Esophagus squamous epithelium (tissue), 5 donors: ENCODE measurements at places on chromosomes 3 and 15.

DNA sequence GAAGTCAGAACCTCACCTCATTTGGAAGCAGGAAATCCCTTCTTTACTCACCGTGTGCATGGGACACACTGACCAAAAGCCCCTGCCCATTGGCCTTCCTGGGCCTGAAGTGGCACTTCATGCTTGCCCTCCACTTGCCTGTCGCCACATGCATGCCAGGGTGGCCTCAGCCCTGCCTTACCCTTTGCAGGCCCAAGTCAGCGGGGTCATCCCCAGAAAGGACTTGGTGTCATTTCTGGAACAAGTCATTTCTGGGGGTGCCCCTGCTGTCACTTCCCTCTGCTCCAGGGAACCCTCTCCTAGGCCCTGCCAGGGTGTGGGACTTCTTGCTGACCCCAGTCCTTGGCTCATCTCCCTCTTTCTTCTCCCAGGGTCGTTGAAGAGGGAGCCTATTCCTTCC lies 59.9 kb upstream of the CGNL1 start:
- DNase-seq = no peak

- DNase-seq = no peak
These were observed 101.7 kb upstream of the COL6A5 start for GRCh38 chr3:130243808-130244207.

DNA sequence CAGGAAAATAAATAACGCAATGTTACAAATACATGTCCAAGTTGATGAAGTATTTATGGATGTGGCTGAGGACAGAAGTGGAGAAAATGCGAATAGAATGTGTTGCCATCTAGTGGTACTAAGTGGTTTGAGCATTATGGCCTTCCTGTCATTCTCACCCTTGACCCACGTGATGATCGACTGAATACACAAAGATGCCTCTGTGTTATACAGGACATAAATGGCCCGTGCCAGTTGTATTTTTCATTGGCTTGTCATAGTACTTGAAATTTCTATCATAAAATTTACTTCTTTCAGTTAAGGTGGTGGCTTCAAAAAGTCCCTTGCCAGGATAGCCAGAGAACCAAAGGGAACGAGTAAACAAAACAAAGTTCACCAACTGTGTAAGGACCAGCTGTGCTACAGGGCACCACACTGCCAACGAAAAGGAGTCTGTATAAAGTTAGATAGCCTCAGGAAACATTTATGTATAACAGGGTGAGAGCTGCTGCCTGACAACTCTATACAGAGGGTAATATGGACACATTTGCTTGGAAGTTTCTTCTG lies 103.7 kb downstream of the MYH15 start:
- DNase-seq = no peak

GRCh38 chr3:153892126-153892525 lies 229.1 kb upstream of the ARHGEF26 start:
- DNase-seq = no peak

- DNase-seq = no peak
These were observed 298.6 kb downstream of the ADAMTS17 start for GRCh38 chr15:100043068-100043641.

GRCh38 chr15:52391069-52391468 lies 95.5 kb upstream of the MYO5C start:
- no peak for DNase-seq

DNA sequence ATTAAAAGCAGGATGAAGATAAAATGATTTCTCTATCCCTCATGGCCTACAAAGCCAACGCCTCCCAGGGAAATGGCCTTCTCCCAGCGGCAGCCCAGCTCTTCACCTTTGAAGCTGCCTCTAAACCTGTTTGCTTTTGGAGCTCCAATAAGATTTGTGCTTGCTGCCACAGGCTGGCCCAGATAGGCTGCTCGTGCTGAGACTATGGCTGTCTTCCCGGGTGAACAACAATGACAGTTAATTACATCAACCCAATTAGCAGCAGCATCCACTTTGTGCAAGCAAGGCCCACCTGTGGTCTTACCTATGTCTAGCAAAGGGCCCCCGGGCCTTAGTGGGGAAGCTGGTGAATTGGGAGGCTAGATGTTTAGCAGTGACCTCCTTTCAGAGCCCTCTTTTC lies 179.6 kb downstream of the P3H2 start:
- no peak for DNase-seq

- DNase-seq = no peak
These were observed at the start of gene DPPA4 for GRCh38 chr3:109337393-109337792. Gene DPPA4 (minus strand): TSS chr3:109337546. CDS start chr3:109337517, 29 bp downstream.

DNA sequence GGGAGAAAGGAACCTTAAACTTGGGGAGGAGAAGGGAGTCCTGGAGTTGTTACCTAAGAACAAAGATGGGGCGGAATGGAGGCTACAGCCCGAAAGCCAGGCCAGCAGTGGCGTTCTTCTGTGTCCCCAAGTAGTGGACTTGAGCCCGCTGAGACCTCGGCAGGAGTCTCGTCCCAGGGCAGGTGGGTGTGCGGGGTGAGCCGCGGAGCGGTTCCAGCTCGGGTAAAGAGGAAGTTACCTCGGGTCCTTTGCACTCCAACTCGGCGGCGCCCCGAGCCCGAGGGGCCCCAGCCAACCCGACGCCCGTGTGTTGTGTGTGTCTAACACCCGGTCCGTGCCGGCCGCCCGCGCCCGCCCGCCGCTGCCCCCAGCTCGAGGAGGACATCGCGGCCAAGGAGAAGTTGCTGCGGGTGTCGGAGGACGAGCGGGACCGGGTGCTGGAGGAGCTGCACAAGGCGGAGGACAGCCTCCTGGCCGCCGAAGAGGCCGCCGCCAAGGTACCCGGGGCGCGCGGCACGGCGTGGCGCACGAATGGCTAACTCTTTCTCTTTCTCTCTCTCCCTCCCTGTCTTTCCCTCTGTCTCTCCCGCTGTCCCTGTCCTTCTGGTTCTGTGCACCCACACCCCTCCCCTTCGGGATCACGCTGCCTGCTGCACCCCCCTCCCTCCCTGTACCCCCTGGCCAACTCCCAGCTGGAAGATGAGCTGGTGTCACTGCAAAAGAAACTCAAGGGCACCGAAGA lies 959 bp downstream of the TPM1 start:
- no peak for DNase-seq

- DNase-seq = no peak
These were observed 643.0 kb upstream of the GOLIM4 start for GRCh38 chr3:168738527-168739325.

DNA sequence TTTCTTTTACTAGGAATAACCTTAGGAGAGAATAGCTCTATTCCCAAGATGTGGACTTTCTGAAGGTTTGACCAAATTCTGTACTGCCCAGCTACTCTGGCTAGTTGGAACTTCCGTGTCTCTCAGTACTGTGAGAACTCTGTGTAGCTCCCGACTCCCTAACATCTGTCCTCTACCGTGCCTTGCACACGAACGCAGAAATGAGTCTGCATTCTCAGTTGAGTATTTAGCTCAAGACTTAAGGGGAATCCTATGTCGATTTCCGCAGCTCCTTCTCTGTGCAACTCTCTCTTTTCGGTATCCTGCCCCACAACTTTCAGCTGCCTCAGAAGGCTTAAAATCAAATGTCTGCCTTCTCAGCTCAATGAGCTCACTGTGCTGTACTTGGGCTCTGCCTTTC lies 86.7 kb upstream of the EPHB3 start:
- no peak for DNase-seq

DNA sequence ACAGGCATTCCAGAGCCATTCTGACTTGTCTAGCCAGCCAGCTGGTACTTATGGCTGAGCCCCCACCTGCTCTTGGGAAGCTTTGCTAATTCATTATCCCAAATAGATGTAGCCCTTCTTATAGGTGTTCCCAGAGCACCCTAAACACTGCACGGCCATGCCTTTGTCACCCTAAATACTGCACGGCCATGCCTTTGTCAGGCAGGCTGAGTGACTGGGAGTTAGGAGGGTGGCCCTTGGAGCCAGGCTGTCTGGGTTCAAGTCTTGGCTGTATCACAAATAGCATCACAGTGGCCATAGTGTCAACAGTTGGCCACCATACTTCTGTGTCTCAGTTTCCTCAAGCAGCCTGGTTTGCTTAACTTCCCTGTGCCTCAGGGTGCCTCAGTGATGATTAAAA lies 292.3 kb downstream of the ADAMTS17 start:
- DNase-seq = no peak

DNA sequence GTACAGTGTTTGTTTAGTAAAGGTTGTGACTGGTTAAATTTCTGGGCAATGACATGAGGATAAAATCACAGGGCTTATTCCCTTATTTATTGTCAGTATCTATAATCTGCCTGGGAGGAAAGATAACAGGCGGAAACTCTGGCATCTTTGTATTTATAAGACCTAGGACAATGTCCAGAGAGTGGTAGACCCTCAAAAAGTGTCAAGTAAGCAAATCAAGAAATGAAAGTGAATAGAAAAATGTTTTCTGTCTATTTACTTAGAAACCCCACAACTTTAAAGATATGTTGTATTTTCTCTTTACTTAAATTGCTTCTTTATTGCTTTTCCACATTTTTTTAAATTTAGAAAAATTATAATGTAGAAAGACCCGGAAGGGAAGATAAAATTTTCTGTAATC lies 544.6 kb downstream of the EDEM1 start:
- DNase-seq = no peak

GRCh38 chr3:41126961-41127360 lies 72.3 kb upstream of the CTNNB1 start:
- no peak for DNase-seq

DNA sequence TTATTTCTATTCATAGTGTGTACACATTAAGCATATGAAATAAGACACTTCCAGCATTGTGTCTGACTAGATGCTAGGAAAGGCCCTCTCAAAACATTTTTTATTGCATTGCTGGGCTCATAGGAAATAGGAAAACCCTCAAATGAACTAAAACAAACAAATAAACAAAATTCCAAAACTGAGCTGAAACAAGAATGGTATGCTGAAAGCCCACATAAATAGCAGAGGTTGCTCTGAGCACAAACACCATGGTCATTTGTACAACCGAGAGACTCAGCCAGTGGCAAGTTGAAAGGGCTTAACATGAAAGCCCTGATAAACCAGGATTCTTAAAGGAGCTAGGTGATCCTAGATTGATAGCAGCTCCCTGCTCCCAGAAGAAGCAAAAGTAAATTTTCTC lies 310.0 kb upstream of the WNT5A start:
- DNase-seq = no peak

- DNase-seq = no peak
These were observed 26.4 kb upstream of the PDE8A start for GRCh38 chr15:84955089-84955848.

GRCh38 chr3:178274711-178275110 lies 261.5 kb upstream of the KCNMB2 start:
- no peak for DNase-seq

DNA sequence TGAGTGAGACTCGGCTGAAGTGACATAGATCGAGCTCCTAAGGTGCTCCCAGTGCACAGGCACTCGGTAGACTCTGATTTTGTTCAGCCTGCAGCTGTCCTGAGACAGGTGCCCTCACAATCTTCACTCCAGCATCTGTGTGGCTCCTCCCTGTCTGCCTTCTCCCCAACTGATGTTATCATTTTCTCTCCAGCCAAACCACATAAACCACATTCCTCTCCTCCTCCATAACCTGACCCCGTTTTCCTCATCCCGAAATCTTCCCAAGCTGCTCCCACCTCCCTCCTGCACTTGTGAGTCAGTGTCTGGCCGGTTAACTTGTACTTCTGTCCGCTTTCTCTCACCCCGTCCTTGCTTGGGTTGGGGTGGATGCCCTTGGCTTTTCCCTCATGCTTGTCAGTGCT lies 93.3 kb upstream of the HACD2 start:
- no peak for DNase-seq

GRCh38 chr15:70068783-70069565 lies 28.7 kb downstream of the TLE3 start:
- DNase-seq = no peak

GRCh38 chr3:52006017-52006819 lies 10.5 kb upstream of the RPL29 start:
- no peak for DNase-seq

- DNase-seq = no peak
These were observed 25.8 kb downstream of the GREM1 start for GRCh38 chr15:32743411-32744140.

- no peak for DNase-seq
These were observed 31.7 kb downstream of the UQCC5 start for GRCh38 chr3:52568069-52568468.

- DNase-seq = no peak
These were observed 289.6 kb downstream of the UACA start for GRCh38 chr15:70473581-70474370.

GRCh38 chr3:188468662-188469061 lies 314.7 kb downstream of the LPP start:
- DNase-seq = no peak

DNA sequence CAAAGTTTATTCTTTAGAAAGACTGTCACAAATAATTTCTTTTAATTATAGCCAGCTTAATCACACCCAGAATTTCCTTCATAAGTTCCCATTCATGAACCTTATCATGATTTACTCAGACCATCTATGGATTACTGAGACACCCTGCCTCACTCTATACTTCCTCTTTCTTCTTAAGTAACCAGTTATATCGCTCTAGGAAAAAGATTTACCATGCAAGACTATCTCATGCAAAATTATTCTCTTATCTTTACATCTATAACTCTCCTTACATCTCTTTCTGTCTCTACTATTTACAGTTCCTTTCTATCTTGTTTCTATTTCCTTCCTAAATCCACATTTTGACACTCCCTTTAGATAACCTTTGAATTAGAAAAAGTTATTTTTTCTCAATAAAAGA lies 316.8 kb downstream of the POLQ start:
- DNase-seq = no peak

- DNase-seq = no peak
These were observed 77.4 kb downstream of the RBPMS2 start for GRCh38 chr15:64697911-64698369.

GRCh38 chr3:165638034-165638433 lies 199.2 kb downstream of the BCHE start:
- DNase-seq = no peak

- no peak for DNase-seq
These were observed 1.7 kb downstream of the CMTM8 start for GRCh38 chr3:32240159-32240545.
